ENCODE measurements at places on chromosomes 13 and 19.

DNA sequence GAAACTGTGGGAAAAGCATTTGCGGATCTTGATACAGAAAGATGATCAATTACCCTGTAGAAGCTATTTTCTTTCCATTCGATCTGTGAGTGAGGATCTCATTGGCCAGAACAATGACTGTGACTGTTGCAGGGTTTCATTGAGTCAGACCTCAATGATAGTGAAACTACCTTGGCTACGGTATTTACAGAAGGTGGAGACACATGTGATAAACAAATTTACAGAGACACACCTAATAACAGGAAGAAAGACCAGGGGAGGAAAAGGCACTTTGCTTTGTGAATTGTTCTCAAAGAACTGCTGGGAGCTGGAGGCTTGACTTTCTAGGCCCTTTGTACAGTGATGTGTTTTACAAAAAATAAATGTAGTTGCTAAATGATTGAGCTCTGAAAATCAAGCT, 19.9 kb upstream of the ARGLU1 start:
- DNase-seq, result no peak

- no peak for DNase-seq
Measured at GRCh38 chr19:41839211-41839610, 5.3 kb downstream of the LYPD4 start.

DNA sequence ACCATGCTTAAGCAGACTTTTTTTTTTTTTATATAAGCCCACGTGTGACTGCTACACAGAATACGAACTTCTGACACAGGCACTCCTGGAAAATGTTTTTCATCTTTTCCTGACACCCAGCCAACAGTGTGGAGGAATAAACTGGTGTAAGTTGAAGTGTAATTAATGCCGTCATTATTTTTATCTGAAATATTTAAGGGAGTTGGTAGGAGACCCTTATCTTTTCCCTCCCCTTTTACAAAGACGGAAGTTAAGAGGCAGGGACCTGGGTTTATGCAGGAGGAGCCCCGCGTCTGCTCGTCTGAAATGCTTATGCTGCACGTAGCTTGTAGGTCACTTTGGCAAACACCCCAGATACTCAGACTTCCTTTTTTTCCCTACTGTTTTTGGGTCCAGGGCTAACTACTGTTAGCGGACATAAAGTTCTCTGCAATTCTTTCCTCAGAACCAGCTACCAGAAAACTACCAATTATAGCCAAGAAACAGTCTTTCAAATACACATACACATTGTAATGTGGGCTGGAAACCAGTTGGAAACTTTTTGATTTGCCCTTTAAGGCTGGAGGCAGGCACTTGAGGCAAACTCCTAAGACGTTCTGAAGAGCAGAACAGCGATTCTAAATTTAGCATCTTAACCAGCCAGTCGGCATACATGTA, 50.8 kb downstream of the EFNB2 start:
- peak; percentile 48 for DNase-seq

DNA sequence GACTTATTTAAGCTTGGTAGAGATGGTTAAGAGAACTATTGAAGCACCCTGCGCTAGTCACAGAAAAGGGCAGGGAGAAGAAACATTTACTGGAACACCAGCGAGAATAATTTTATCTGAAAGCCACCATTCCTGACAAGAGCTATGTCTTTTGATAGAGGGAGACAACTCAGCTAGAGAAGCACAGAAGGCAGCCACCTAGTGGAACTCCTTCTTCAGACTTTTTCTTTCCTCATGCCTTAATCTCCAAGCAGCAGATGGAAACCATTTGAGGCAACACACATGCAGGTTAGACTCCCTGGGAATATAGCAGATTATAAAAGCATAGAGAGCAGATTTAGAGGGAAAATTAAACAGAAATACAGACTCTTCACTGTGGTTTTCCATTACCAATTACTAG, 813.4 kb downstream of the SLITRK6 start:
- no peak for DNase-seq

DNA sequence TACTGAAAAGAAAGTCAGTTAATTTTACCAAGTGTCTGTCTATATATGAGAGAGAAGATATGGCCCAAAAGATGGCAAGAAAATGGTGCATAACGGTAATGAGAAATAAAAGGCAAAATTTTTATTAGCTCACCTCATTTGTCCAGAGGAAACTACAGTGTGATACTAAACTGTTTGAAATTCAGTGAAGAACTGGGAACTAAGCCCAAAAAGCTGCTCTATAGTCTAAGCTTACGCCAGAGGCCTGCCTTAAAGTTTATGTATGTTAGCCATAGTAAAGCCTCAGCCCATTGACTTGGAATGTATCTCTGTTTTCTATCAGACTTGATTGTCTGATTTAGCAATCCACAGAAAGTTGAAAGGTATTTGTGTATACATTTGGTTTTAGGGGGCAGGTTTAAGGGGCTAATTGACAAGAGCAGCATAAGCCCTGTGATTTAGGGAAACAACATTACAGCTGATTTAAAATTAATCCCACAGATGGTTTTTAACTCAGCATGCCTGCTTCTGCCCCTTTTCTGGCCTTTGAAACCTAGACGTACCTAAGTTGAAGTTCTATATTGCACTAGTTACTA, 91.0 kb upstream of the MAB21L1 start:
- no peak for DNase-seq

DNA sequence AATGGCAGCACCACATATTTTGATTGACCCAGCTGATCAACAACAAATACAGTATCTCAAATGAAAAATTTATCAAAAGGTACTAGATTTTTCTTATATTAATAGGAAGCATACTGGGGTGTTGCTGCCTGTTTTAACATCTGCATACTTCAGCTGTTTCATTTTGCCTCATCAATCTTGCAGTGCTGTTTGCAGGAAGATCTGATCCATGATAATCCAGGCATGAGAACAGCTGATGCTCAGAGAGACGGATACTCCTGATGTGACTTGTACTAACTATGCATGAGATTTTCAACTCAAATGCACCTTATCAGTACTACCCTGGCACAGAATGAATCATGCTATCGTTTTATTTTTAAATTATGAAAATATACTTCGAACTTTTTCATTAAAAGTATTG, 2136.8 kb downstream of the PCDH9 start:
- no peak for DNase-seq
